IMR-90 (cell line): ENCODE measurements at places on chromosomes 3 and 15.
A peak's percentile ranks its signal among the peaks of the same experiment; 100 is the strongest.

DNA sequence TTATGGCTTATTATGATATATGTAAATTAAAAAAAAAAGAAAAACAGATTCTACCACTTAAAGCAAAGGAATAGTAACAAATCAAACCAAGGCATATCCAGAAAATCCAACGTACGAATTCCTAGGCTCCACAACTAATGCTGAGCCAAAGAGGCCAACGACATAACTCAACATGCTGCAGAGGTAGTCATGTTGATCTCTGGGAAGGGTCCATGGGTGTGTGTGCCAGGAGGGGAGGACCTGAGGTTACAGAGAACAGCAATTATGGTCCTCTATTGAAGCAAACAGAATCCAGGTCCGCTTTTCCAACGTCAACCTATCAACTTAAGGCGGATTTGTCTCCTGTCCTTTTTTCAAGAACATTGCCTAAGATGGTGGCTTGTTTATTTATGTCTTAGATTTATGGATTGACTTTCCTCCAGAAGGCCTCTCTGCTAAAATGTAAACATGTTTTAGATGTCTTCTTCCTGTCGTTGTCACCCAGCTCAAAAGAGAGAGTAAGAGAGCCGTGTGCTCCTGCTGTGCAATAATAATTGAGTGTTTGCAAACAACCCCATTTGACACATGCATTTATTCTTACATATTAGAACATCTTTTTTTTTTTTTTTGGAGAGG, 20.4 kb downstream of the NANOGP8 start:
- DNase-seq, result no peak

GRCh38 chr3:29577250-29577649, 296.4 kb downstream of the RBMS3 start:
- DNase-seq, result no peak

GRCh38 chr3:43341788-43342187, 55.4 kb downstream of the SNRK start:
- DNase-seq, result no peak

DNA sequence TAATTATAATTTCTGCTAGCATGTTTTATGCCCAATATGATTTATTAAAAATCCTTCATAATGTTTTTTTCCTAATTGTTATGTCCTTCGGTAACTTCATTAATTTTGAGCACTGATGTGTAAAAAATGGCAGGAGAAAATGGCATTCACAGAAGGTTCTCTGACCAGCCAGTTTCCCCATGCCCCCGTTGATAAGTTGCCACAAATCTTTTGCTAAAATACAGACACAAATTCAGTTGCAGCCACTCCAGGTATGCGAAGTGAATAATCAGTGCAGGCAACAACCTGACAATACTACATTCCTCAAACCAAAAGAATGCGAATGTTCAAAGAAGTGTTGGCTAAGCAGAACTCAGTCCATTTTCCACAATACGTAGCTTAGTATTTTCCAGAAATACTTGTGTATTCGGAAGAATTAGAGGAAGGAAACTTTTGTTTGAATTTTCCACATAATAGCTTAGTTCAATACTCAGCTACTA, 32.7 kb downstream of the CHL1 start:
- no peak for DNase-seq

- DNase-seq, result peak; percentile 98
Measured at GRCh38 chr3:185549122-185549521, 3.3 kb downstream of the LIPH start.

GRCh38 chr15:90376789-90377188, 11.3 kb upstream of the IQGAP1 start:
- no peak for DNase-seq
